ENCODE measurements at places on chromosomes 2 and 18. TPM values are rescaled to one million over a fixed set of nuclear protein-coding genes. Genes with fewer than 3 reads are reported as not detected.

ATOH8 gene
- polyA plus RNA-seq: 25.6 TPM

UPP2 gene
- polyA plus RNA-seq: not detected

TUBA3E gene
- polyA plus RNA-seq: not detected

- no peak for DNase-seq
These were observed 190.2 kb downstream of the MYCN start for GRCh38 chr2:16130541-16130880.

DNA sequence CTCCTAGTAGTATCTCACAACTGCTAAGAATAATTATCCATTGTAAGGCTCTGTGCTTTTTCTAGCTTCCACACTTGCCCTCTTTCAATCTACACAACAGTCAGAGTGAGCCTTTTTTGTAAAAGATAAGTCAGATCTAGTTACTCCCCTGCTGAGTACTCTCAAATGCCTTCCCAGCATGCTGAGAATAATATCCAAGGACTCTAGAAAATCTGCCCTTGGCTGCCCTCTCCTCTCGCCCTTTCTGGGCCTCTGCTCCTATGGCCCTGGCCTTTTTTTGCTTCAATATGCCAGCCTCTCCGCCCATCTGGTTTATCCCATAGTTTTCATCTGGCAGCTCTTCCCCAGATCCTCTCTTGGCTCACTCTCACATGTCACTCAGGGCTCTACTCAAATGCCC, 455.9 kb upstream of the UBE2E3 start:
- no peak for DNase-seq

GRCh38 chr18:58253318-58253717, 209.3 kb downstream of the NEDD4L start:
- no peak for DNase-seq

DNA sequence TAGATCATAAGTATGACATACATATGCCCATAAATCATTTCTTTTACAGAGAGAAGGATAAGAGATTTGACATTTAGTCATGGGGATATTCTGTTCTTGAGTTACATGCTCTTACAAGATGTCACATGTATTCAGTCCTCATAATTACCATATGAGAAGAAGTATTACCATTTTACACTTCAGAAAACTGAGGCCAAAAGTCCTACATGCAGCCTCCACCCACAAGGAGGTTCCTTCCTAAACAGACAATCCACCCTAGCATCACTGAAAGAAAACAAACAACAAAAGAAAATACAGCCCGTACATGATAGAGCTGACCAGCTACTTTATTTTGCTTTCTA, 335.1 kb downstream of the SETBP1 start:
- no peak for DNase-seq

All from hindlimb muscle (tissue), 1 donor.